Hepatocyte (in vitro differentiated cells): ENCODE measurements at places on chromosomes 2 and 18.
A peak's percentile ranks its signal among the peaks of the same experiment; 100 is the strongest.

DNA sequence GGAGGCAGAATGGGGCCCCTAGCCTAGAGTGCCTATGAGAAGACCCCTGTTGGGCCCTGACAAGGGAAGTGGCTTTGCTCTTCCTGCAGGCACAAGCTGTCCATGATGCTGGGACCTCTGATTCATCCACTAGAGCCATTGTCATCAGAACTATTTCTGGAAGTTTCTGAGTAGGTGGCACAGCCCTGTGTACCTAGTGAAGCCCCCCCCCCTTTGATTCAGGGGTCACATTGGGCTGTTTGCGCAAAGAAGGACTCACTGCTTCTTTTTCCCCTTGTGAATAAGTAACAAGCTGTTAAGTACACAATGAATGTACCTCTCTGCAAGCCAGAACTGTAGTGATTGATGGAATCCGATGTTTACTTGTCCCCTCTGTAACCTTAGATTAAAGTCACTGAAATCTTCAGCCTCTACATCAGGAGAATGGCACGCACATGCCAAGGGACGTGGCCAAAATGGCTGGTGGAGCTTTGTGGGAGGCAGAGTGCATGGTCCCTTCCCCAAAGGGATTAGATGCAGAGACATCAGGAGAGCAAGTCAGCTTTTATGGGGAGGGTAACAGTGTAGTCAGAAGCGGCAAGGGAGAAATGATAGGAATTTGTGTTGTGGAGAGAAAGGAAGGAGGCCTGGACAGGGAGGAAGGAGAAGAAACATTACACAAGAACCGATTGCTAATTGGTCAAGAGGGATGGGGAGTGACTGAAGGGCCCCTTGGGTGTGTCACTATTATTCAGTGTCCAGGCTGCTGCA lies 267.6 kb upstream of the RAB12 start:
- peak; percentile 72 for DNase-seq
- H3K4me3 ChIP-seq, result no peak overlapping the region
- no peaks in the 10 kb centered on the region for H3K36me3 ChIP-seq
- H3K4me1 ChIP-seq, result peaks cover 12% of the 10 kb centered on the region
- no peaks in the 10 kb centered on the region for H3K27me3 ChIP-seq

DNA sequence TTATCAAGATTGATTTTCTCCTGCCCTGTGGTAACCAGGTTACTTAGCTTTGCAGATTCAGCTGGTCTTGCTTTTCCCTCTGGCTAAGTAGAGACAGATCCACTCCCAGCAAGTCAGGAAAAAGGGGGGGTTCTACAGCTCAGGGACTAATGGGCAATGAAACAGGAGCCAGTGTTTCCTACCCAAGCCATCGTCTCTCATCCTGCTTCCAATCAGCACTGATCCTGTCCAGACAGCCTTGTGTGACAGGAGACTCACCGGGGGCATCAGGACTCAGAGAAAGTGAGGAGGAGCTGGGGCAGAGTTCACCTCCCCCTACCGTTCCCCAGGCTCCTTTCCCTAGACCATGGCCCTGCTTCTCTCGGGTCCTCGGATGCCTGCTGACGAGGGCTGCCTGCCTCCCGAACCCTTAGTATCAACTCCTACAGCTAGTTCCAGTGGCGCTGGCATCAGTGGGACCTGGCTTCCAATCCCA lies 307.6 kb downstream of the ALK start:
- H3K4me1 ChIP-seq, result peaks cover 13% of the 10 kb centered on the region
- H3K4me3 ChIP-seq, result no peak overlapping the region
- H3K27ac ChIP-seq, result no peak overlapping the region
- H3K36me3 ChIP-seq, result no peaks in the 10 kb centered on the region
- no peaks in the 10 kb centered on the region for H3K27me3 ChIP-seq

GRCh38 chr2:35978218-35978617 lies 377.4 kb upstream of the CRIM1 start:
- H3K4me3 ChIP-seq, result no peak overlapping the region
- H3K36me3 ChIP-seq, result no peaks in the 10 kb centered on the region

GRCh38 chr18:49139766-49140165 lies 189.0 kb upstream of the SMAD7 start:
- H3K36me3 ChIP-seq, result no peaks in the 10 kb centered on the region
- H3K27me3 ChIP-seq, result no peaks in the 10 kb centered on the region
- DNase-seq, result no peak
- H3K27ac ChIP-seq, result no peak overlapping the region
- H3K4me3 ChIP-seq, result no peak overlapping the region

GRCh38 chr18:75041586-75041985 lies 167.4 kb downstream of the PTGR3 start:
- no peaks in the 10 kb centered on the region for H3K36me3 ChIP-seq
- no peak for DNase-seq
- H3K27ac ChIP-seq, result no peak overlapping the region

- H3K27ac ChIP-seq, result no peak overlapping the region
- no peaks in the 10 kb centered on the region for H3K36me3 ChIP-seq
- no peaks in the 10 kb centered on the region for H3K27me3 ChIP-seq
- H3K4me1 ChIP-seq, result peaks cover 4% of the 10 kb centered on the region
- DNase-seq, result no peak
These were observed 12.5 kb upstream of the INO80D start for GRCh38 chr2:206098471-206098870.

- peaks cover 6% of the 10 kb centered on the region for H3K27me3 ChIP-seq
- H3K36me3 ChIP-seq, result no peaks in the 10 kb centered on the region
- H3K27ac ChIP-seq, result no peak overlapping the region
- H3K4me3 ChIP-seq, result no peak overlapping the region
- no peak for DNase-seq
These were observed 34.1 kb downstream of the EEF1B2 start for GRCh38 chr2:206193671-206194357.

DNA sequence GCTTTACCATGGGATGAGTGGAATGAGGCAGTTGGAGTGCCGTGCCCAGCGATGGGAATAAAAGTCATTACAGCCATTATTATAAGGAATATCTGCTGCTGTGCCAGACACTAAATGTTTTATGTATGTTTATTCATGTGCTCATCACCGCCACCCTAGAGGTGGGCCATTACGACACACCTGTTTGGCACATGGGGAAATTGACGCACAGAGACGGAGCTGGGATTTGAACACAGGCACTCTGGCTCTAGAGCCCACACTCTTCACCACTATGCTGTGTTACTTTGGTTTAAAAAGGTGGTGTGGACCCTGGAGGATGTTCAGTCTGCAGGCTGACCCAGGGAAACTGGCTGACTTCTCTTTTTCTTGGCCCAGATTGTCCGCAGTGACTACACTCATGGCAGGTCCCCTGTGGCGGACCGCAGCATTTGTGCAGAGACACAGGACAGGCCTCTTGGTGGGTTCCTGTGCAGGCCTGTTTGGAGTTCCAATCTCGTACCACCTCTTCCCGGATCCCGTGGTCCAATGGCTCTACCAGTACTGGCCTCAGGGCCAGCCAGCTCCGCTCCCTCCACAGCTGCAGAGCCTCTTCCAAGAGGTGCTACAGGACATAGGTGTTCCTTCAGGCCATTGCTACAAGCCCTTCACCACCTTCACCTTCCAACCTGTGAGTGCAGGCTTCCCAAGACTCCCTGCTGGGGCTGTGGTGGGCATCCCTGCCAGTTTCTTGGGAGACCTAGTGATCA lies 1.6 kb downstream of the TMEM177 start:
- no peaks in the 10 kb centered on the region for H3K27me3 ChIP-seq
- H3K27ac ChIP-seq, result no peak overlapping the region
- H3K4me1 ChIP-seq, result peaks cover 6% of the 10 kb centered on the region
- H3K4me3 ChIP-seq, result no peak overlapping the region
- H3K36me3 ChIP-seq, result no peaks in the 10 kb centered on the region

DNA sequence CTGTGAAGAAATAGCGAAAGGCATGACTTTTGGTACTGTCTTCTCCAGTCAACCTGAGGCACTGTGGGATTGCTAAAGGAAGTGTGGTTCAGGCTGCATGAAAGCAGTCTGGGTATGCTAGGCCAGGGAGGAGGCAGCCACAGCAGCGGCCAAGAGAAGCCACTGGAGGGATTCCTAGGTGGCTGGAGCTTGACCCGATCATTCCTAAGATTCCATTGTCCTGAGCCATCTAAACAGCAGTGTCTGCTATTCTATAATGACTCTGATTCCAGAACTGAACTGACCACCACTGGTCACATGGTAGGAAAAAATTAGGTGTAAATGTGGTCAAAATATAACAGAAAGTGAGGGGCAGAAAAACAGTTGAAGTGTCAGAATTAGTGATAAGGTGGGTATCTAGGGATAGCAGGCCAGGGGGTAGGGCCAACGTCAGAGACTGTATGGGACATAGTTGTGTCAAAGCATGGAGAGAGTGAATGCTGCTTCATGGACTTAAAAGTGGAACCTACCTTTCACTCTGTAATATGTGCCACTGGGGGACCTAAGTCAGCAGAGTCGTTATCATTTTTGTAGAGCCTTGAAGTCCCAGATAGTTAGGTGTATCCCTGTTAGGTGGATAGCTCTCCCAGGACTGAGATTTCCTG lies 204.6 kb downstream of the CTNNA2 start:
- no peak overlapping the region for H3K4me3 ChIP-seq
- peak; percentile 23 for DNase-seq
- no peak overlapping the region for H3K27ac ChIP-seq
- H3K36me3 ChIP-seq, result no peaks in the 10 kb centered on the region

DNA sequence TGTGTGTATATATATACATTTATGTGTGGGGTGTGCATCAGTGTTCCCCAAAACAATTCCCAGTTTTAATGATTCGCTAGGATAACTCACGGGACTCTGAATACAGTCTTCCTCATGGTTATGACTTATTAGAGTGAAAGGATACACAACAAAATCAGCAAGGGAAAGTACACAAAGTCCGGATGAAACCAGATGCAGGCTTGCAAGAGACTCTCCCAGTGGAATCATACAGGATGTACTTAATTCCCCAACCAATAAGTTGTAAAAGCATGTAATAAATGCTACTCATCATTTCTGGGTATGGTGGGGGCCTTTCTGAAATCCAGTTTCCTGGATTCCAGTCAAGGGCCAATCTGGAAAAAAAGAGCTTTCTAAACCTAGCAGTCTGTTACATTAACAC lies 654.1 kb upstream of the SYT4 start:
- H3K27ac ChIP-seq, result peak overlapping the region; percentile 68
- no peaks in the 10 kb centered on the region for H3K36me3 ChIP-seq
- H3K4me3 ChIP-seq, result no peak overlapping the region
- H3K27me3 ChIP-seq, result no peaks in the 10 kb centered on the region
- H3K4me1 ChIP-seq, result peaks cover 24% of the 10 kb centered on the region

DNA sequence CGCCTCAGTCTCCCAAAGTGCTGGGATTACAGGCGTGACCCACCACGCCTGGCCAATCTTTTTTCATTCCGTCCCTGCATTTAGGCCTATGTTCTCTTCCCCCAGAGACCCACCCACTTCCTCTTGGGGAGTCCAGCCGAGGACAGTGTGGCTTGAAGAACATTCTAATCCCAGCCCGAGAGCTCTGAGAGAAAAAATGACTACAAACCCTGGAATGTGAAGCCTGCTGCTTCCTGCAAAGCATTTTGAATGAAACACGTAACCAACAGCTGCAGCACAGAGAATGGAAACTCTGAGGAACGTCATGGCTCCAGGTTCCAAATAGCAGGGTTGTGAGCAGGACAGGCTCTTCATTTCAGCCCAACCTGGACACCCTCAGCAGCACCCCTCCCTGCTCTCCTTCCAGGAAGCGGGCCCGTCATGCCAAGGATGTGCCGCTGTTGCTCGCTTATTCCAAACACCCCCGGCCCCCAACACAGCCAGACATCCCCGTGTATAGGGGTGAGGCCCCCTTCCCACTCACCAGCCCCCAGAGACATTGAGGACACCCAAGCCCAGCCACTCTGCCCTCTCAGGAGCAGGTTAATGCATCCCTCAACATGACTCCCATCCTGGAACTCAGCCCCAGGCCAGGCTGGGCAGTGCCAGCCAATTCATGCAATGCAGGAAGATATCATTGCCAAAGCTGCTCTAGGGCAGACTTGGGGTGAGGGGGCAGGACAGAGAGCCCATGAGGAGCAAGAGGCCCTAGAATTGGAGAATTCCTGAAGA lies 139.8 kb downstream of the ZFP36L2 start:
- no peaks in the 10 kb centered on the region for H3K27me3 ChIP-seq
- peak; percentile 88 for DNase-seq
- H3K36me3 ChIP-seq, result no peaks in the 10 kb centered on the region
- H3K27ac ChIP-seq, result peak overlapping the region; percentile 95
- peaks cover 70% of the 10 kb centered on the region for H3K4me1 ChIP-seq

DNA sequence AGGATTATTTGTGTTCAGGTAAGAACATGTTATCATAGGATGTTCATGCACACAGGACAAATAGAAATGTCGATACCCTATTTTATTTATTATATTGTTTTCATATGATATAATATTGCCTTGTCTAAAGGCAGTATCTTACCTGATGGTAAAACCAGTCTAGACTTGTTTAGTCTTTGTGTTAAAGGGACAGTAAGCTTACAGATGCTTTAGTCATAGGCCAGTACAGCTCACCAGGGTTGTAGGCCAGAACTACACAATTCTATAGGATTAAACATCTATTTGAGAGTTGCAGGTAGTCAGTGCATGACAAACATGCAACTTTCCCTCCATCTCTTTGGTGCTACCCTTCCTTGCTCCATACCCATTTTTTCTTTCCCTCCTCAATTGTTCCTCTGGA lies 158.5 kb downstream of the GALNT3 start:
- H3K27me3 ChIP-seq, result no peaks in the 10 kb centered on the region
- no peaks in the 10 kb centered on the region for H3K36me3 ChIP-seq
- no peak overlapping the region for H3K4me3 ChIP-seq
- DNase-seq, result no peak
- H3K4me1 ChIP-seq, result peaks cover 12% of the 10 kb centered on the region

DNA sequence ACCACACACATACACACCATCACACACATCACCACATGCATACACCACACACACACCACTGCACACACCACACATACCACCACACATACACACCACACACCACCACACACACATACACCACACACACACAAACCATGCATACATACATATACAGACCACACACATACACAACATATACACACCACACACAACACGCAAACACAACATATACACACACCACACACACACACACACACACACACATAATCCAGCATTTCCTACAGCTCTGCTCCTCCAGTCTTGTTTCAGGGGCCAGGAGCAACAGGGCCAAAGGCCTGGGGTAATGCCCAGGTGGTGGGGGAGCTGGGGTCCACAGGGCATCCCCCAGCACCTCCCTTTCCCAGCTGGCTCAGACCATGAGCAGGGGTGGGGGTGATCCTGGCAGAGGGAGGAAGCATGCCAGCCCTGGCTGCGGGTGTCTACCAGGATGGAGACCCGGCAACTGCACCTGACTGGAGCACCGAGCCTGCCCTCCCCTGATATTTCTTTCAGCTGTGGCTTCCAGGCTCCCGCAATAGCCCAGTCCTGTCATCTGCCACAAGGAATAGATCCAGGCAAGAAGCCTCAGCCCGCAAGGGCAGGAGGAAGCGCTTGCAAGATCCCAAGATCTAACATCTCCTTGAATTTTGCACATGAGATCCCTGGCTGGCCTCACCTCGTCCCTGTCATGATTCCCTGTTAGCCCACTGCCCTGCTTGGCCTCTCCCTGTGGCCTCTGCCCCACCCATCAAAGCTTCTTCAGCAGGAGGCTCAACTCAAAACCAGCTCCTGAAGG lies 196.9 kb downstream of the TNS1 start:
- no peaks in the 10 kb centered on the region for H3K36me3 ChIP-seq
- no peak overlapping the region for H3K4me3 ChIP-seq
- no peaks in the 10 kb centered on the region for H3K4me1 ChIP-seq
- H3K27ac ChIP-seq, result no peak overlapping the region

GRCh38 chr2:180656455-180656847 lies 324.0 kb upstream of the UBE2E3 start:
- peaks cover 13% of the 10 kb centered on the region for H3K4me1 ChIP-seq
- no peaks in the 10 kb centered on the region for H3K36me3 ChIP-seq
- DNase-seq, result peak; percentile 37
- H3K4me3 ChIP-seq, result no peak overlapping the region
- peak overlapping the region; percentile 36 for H3K27ac ChIP-seq
